ENCODE measurements at places on chromosomes 2 and 18.

- DNase-seq = no peak
Measured at GRCh38 chr2:7725850-7726242, 808.6 kb downstream of the RNF144A start.

DNA sequence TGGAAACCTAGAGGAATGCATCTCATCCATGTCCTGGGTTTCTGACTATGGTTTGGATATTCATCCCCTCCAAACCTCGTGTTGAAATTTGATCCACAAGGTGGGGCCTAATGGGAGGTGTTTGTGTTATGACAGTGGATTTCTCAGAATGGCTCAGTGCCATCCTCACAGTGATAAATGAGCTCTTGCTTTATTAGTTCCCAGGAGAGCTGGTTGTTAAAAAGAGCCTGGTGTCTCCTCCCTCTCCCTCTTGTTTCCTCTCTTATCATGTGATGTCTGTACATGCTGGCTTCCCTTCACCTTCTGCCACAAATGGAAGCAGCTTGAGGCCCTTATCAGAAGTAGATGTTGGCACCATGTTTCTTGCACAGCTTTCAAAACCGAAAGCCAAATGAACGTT, 424.3 kb downstream of the DCC start:
- DNase-seq = no peak

- no peak for DNase-seq
Measured at GRCh38 chr2:56871644-56872043, 687.9 kb downstream of the CCDC85A start.

- no peak for DNase-seq
Measured at GRCh38 chr2:208315081-208315788, 49.2 kb downstream of the PIKFYVE start.

- DNase-seq = no peak
Measured at GRCh38 chr2:133682347-133682746, 114.1 kb upstream of the NCKAP5 start.

- DNase-seq = no peak
Measured at GRCh38 chr2:112644933-112645309, 818 bp upstream of the SLC20A1 start.

DNA sequence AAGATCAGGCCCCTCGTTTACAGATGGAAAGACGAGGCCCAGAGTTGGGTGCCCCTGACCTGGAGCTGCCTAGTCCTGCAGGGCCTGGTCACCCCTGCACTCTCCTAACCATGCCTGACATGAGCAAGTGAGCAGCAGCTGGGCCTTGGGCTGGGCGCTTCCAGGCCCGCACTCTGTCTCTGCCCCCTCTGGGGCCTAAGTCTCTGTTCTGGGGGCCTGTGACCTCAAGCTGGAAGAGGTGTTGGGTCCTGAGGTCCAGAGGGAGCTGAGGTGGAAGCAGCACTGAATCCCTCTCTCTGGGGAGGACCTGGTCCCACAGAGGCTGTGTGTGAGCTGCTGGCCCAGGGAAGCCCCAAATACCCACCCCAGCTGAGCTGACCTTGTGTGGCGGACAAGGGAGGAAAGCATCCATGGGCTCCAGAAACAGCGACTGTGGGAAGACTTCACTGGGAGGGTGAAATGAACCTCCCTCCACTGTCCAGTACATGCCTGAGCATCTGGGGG, 46.1 kb upstream of the GPC1 start:
- DNase-seq = no peak

DNA sequence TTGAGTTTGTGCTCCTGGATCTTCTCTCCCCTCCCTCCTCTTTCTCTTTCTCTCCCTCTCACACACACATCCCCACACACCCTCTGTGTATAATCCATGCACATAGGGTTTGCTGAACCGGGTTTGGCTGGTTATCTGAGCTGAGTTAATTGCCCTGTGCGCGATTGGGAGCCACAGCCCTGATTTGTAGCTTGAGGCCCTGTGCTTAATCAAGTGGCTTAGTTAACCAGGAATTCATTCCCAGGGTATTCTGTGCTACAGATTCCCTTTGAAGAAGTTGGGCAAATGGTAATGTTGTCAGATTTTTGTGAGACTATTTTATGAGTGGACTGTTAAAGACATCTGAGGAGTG, 6.2 kb downstream of the PARD3B start:
- no peak for DNase-seq

- no peak for DNase-seq
Measured at GRCh38 chr2:233977296-233977837, 60.2 kb downstream of the TRPM8 start.

DNA sequence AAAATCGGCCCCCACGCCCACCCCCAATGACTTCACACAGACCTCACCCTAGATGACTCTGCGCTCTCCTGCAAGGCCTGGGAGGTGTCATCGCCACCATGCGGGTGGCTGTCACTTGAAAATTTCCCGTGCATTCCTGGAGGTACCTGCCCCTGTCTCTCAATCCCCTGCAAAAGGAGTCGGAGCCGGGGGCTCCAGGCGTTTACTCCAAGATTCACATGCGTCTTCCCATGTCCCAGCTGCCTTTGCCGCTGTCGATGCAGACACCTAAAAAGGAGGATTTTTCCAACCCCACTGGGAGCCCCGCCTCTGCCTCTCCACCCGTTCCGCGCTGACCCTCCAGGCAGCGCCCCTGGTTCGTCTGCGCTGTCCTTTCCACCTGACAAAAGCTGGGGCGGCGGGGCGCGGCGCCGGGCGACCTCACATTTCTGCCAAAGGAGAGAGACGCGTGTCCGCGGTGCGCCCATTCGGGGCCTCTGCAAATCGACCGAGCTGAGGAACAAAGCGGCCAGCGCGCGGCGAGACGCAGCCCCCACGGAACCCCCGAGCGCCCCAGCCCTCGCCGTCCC, 667 bp downstream of the REEP1 start:
- DNase-seq = peak; percentile 31

Measured in body of pancreas (tissue), 4 donors.